Regular cardiac myocyte (primary cell): ENCODE measurements at places on chromosomes 3 and 15. TPM values are rescaled to one million over a fixed set of nuclear protein-coding genes. Genes with fewer than 3 reads are reported as not detected.

ZIC4 gene
- total RNA-seq = not detected in 2 replicates

TRAT1 gene
- total RNA-seq = not detected in 2 replicates

GRIP2 gene
- total RNA-seq = 0.19 and 1.1 TPM in 2 replicates

MED12L gene
- 0.19 and 0.28 TPM in 2 replicates for total RNA-seq

SPATA12 gene
- not detected in 2 replicates for total RNA-seq

KNL1 gene
- total RNA-seq = 2.5 and 24.7 TPM in 2 replicates

RBP2 gene
- total RNA-seq = not detected in 2 replicates

SATB1 gene
- total RNA-seq = 6.5 and 21.1 TPM in 2 replicates

FBXO40 gene
- not detected in 2 replicates for total RNA-seq

LYZL4 gene
- 0.19 TPM in 1 of 2 replicates, not detected in the other for total RNA-seq

TIPARP gene
- 38.0 and 61.2 TPM in 2 replicates for total RNA-seq
